ENCODE measurements at places on chromosomes 6 and 20. TPM values are rescaled to one million over a fixed set of nuclear protein-coding genes. Genes with fewer than 3 reads are reported as not detected.

GRCh38 chr6:89693207-89693606 is 54.7 kb upstream of the LYRM2 start:
- peaks cover 90% of the 10 kb centered on the region for H3K36me3 ChIP-seq
- no peaks in the 10 kb centered on the region for H3K4me1 ChIP-seq
- no peak overlapping the region for H3K27ac ChIP-seq
- no peaks in the 10 kb centered on the region for H3K27me3 ChIP-seq

Gene PCSK2
- total RNA-seq: 23.1 TPM

GRCh38 chr6:160789263-160790027 is 87.4 kb downstream of the PLG start:
- no peaks in the 10 kb centered on the region for H3K36me3 ChIP-seq
- no peak for DNase-seq
- no peak overlapping the region for H3K4me3 ChIP-seq
- H3K4me1 ChIP-seq: peaks cover 3% of the 10 kb centered on the region
- no peak overlapping the region for H3K27ac ChIP-seq
- H3K27me3 ChIP-seq: no peaks in the 10 kb centered on the region

DNA sequence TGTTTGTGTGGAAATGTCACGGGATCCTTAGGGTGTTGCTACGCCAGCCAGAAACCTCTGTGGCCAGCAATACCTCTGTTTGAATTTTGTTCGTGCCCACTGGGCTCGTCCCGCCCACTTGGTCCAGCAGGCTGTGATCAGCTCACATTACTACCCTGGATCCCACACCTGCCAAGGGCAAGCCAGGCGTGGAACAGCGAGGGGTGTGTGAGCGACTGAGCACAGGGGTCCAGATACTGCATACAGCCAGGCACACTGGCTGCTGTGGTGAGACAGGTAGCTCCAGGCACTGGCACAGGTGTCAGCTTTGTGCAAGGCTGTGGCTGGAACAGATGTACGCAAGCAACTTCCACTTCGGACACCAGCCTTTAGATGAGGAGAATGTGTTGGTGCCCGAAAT is 718.9 kb downstream of the EPHA7 start:
- H3K27me3 ChIP-seq: no peaks in the 10 kb centered on the region
- no peaks in the 10 kb centered on the region for H3K4me1 ChIP-seq
- no peak overlapping the region for H3K27ac ChIP-seq
- no peaks in the 10 kb centered on the region for H3K36me3 ChIP-seq

Data from suprapubic skin (tissue), 4 donors.